ENCODE measurements at places on chromosomes 7 and 10. TPM values are rescaled to one million over a fixed set of nuclear protein-coding genes. Genes with fewer than 3 reads are reported as not detected.

The NUTM2B gene
- total RNA-seq: not detected

The GNG11 gene
- total RNA-seq: 0.85 TPM

The STEAP1 gene
- total RNA-seq: 2.1 TPM

The PIK3AP1 gene
- total RNA-seq: 142 TPM

The PRSS37 gene
- not detected for total RNA-seq

The TNKS2 gene
- total RNA-seq: 11.2 TPM

The SEC61A2 gene
- total RNA-seq: 8.3 TPM

The EN2 gene
- not detected for total RNA-seq

The TMEM273 gene
- total RNA-seq: 20.9 TPM

The FAM221A gene
- 7.3 TPM for total RNA-seq

The JCAD gene
- 0.13 TPM for total RNA-seq

The ZNF680 gene
- 8.0 TPM for total RNA-seq

The ACHE gene
- total RNA-seq: 5.1 TPM

The AKR1B15 gene
- not detected for total RNA-seq

The SPAM1 gene
- total RNA-seq: not detected

The CLCN1 gene
- total RNA-seq: not detected

The RARRES2 gene
- 2.2 TPM for total RNA-seq
